Stimulated activated CD4-positive, alpha-beta T cell treated with anti-CD3 and anti-CD28 coated beads, TNF-alpha, amount 100 ng/mL, for 1 hour (primary cell): ENCODE measurements at places on chromosomes 2 and 18.
A peak's percentile ranks its signal among the peaks of the same experiment; 100 is the strongest.

GRCh38 chr2:118431165-118431517 lies 342.9 kb downstream of the INSIG2 start:
- no peak for DNase-seq

GRCh38 chr2:162992828-162993227 lies 154.3 kb upstream of the KCNH7 start:
- DNase-seq, result no peak

DNA sequence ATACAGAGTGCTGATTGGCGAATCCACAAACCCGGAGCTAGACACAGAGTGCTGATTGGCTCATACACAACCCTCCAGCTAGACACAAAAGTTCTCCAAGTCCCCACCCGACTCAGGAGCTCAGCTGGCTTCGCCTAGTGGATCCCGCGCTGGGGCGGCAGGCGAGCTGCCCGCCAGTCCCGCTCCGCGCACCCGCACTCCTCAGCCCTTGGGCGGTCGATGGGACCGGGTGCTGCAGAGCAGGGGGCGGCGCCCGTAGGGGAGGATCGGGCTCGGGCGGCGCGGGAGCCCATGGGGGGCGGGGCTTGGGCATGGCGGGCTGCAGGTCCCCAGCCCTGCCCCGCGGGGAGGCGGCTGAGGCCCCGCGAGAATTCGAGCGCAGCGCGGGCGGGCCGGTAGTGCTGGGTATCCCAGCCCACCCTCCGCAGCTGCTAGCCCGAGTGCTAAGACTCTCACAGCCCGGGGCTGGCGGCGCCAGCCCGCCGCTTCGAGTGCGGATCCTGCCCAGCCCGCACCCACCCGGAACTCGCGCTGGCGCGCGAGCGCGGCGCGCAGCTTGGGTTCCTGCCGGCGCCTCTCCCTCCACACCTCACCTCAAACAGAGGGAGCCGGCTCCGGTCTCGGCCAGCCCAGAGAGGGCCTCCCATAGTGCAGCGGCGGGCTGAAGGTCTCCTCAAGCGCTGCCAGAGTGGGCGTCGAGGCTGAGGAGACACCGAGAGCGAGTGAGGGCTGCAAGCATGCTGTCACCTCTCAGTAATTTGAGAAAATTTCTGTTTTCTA lies 75.5 kb upstream of the ATP5MC3 start:
- DNase-seq, result no peak

GRCh38 chr2:199804831-199805230 lies 46.2 kb downstream of the FTCDNL1 start:
- DNase-seq, result no peak

- peak; percentile 63 for DNase-seq
These were observed 648 bp downstream of the ARID5A start for GRCh38 chr2:96537066-96537733.

DNA sequence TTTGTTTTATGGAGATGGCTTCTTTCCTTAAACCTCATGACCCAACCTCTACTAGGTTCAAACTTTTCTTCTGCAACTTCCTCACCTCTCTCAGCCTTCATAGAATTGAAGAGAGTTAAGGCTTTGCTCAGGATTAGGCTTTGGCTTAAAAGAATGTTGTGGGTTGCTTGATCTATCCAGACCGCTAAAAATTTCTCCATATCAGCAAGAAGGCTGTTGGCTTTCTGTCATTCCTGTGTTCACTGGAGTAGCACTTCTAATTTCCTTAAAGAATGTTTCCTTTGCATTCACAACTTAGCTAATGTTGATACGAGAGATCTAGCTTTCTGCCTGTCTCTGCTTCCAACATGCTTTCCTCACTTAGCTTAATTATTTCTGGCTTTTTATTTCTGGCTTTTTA lies 58.1 kb upstream of the KYNU start:
- no peak for DNase-seq

GRCh38 chr2:174623690-174624089 lies 26.1 kb upstream of the WIPF1 start:
- DNase-seq, result no peak

DNA sequence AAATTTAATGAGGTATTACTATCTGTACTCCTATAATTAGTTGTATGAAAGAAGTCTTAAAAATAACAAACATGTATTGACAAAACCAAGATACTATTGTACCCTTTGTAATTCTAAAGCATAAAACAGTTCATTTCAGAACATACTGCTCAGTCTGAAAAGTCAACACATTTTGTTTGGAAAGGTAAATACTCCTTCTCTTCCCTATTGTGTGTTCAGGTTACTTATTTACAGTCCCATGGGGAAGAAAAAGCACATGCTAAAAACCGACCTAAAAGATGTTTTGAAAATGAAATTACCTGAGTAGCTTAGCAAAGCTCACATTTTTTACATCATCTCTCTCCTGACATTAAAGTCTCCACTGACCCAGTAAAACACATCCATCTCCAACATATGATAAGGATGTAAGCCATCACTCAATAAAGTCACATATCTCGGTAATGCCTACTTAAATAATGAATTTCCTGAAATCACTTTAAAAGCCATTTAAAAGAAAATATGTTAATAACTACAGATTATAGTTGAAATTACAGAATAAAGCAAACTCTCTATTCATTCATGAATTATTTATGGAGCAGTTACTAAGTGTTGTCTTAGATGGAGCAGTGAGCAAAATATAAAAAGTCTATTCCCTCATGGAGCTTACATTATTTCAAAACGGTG lies 75.6 kb upstream of the FZD5 start:
- DNase-seq, result no peak

DNA sequence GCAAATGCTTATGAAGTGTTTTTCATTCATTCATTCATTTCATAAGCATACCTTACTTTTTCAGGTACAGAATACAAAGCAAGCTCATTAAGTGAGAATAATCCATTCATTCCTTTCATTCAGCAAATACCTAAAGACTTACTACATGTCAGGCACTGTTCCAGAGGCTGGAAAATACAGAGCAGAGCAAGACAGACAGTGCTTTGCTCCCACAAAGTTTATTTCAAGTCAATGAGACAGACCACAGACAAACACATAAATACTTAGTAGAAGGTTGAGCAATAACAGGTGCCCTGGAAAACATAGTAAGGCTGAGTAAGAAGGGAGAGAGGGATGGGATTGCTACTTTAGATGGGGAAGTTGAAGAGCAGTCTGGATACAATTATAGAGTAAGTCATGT lies 309.8 kb downstream of the C1D start:
- DNase-seq, result no peak
